ENCODE measurements at places on chromosomes 4 and X.

- DNase-seq = no peak
Measured at GRCh38 chr4:37936889-37937498, 23.2 kb upstream of the PTTG2 start.

DNA sequence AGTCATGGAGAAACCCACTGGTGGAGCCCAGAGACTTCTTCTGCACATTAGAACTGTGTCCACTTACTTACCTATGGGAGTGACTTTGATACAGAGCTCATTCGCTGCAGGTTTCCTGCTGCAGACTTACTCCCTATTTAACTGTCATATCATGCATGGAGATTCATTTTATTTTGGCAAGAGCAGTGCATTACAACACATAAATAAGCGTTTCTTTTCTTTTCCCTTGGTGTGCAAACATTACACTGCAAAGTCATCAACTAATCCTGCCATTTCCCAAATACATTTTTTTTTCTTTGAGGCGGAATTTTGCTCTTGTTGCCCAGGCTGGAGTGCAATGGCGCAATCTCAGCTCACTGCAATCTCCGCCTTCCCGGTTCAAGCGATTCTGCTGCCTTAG, 230.9 kb upstream of the SFRP2 start:
- DNase-seq = no peak

GRCh38 chrX:107630031-107630689, 1.9 kb downstream of the PRPS1 start:
- no peak for DNase-seq

DNA sequence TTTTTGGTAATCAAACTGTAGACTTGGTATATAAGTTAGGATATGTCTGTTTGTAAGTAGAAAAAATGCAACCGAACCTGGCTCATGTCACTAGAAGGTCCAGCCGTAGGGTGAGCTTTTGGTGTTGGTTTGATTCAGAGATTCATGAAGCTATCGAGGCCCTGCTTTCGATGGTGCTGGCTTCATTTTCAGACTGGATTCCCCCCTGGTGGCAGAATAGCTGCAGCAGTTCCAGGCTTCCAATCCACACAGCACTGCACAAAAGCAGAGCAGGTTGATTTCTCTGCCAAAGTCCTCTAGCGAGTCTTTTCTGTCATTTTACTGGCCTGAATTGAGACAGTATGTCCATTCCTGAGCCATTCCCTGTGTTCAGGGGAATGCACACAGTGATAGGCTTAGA, 33.1 kb downstream of the PDK3 start:
- DNase-seq = no peak

DNA sequence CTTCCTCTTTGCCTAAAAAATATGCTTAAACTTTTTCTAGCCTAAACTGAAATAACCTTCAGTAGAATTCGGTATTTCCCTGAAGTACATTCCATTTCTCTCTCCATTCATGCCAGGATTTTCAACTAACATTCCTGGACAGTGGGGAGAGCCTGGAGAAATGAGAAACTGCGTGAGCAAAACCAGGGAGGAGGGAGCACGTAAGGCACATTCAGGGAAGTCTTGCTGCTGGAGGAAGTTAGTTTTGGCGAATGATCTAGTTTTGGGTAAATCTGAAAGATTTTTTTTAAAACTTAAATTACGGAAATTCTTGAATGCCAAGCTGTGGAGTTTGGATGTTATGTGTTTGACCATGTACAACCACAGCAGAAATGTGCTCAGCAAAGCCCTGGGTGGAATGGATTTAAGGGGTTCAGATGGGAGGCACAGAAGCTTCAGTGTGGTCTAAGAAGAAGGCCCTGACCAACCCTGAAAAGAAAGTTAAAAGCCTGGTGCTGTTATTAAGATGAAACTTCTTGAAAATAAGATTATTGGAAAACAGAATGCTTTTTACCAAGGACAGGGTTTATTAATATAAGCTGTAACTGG, 347.8 kb downstream of the ANK2 start:
- no peak for DNase-seq

GRCh38 chrX:1341545-1342184, 5.1 kb downstream of the IL3RA start:
- DNase-seq = no peak

DNA sequence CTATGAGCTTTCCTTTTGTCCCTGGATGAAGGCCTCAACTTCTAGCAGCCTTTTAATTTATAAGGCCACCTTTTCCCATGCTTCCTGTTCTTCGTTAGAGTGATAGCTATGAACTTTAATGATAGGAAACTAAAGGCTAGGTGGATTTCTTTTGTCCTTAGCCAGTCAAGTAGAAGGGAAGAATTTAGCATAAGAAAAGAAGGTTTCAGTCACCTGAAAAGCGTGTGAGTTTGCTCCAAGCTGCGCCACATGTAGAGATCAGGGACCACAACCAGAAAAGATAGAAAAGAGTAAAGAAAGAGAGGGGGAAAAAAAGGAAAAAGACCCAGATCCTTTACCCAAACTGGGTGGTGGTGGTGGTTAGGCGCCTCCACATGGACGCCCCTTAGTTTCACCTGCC, 28.6 kb downstream of the LUZP4 start:
- DNase-seq = no peak

- no peak for DNase-seq
Measured at GRCh38 chrX:110402850-110403221, 44.2 kb downstream of the RTL9 start.

DNA sequence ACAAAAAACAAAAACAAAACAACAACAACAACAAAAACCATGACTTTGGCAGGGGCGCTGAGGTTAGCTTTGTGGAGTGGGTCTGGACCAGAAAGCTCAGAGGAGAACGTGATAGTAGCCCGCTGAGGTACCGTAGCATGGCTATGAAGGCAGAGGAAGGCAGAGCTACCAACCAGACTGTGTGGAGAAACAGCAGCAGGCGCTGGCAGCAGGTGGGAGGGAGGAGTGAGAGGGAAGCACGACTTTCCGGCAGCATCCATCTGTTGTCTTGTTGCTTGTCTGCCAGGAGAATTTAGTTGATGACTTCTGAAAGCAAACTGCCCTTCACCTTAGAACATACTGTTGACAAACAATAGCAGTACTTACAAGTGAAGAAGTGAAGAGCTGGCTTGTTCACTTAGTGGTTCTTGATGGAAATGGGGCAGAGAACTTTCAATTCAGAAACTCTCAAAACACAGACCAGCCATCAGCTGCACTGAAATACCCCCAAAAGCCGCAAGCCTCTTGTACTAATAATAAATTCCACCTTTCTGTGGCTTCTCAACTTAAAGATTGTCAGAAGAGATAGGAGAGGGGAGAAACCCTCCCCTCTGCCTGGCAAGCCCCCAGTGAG, 447.2 kb downstream of the SLITRK2 start:
- DNase-seq = no peak

GRCh38 chr4:99679204-99679603, 21.6 kb upstream of the C4orf54 start:
- no peak for DNase-seq

DNA sequence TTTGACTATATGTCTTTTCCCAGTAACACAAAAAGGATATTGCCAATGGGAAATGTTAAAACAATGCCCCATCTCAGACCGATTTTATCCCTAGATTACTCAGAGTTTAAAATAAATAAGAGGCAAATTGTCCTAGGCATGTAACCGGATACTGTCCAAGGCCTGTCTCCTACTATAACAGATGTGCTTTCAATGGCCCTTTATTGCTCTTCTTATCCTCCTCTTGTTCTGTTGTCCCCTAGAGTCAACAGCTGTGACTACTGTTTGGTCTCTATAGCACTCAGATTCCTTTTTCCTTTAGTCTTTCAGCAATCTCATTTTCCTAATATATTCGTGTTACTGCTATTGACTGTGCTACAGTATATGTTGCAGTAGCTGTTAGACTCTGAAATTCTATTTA, 66.8 kb upstream of the PLS3 start:
- no peak for DNase-seq
